ENCODE measurements at places on chromosomes 3 and 15. TPM values are rescaled to one million over a fixed set of nuclear protein-coding genes. Genes with fewer than 3 reads are reported as not detected.
A peak's percentile ranks its signal among the peaks of the same experiment; 100 is the strongest.

Gene KBTBD8
- 1.6 TPM for total RNA-seq

Gene SCN5A
- total RNA-seq, result 6.1 TPM

Gene SNX1
- total RNA-seq, result 74.9 TPM

DNA sequence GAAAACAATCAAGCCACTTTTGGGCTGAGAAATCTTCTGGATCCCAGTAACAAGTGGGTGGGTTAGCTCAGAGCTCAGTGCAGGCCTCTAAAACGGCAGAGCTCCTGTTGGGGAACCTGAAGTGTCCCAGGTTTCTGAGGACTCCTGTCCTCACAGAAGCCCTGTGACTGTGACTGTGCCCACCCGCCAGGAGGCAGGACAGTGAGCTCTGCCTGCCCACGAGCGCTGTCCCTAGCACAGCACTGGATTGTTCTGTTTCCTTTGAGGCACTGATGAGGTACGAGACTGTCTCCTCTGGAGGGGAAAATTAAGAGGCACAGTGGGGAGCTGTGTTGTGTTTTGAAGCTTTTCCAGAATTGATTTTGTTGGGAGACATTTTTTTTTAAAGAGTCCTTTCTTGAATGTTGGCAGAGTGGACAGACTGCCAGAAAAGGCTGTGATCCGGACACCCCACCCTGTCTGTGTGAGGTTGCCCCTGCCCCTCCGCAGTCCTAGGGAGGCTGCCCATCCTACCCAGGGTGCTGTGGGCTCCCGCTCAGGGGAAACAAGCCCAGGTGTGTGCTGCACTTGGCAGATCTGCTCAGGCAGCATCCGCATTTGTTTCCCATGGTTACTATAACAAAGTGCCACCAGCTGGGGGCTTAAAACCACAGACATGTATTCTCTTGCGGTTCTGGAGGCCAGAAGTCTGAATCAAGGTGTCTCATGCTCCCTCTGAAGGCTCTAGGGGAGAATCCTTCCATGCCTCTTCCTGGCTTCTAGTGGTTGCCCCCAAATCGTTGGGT is 66.6 kb upstream of the LARS2 start:
- DNase-seq, result peak; percentile 13

GRCh38 chr3:152444029-152444641 is 175.4 kb downstream of the MBNL1 start:
- peak; percentile 76 for DNase-seq

- DNase-seq, result no peak
Measured at GRCh38 chr15:70065006-70065722, 32.6 kb downstream of the TLE3 start.

DNA sequence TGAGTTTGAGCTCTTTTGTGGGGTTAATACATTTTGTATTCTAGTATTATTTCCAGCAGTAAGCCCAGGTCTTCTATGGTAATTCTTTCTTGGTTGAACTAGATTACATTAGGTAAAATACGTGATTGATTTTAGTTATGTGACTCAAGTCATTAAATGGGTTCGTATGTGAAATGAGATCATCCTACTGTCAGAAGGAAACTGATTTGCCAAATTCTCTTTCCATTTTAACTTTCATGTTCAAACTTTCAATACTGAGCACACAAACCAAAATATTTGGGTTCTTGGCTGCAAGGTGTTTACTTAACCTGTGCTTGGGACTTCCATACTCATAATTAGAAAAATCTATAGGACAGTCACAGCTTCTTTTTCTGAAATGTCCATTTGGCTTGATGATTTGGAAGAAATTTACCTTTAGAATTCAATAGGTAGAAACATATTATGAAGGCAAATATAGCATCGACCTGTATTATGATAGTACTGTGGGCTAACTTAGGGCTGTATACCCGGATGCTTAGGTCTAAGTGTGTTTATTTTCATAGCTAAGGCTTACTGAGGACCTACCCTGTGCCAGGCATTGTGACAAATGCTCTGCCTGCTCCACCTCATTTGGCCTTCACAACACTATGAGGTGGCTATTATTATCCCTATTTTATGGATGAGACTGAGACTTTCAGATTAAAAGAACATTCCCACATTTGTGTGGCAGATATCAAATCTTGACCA is 631.8 kb upstream of the GRM7 start:
- DNase-seq, result no peak

DNA sequence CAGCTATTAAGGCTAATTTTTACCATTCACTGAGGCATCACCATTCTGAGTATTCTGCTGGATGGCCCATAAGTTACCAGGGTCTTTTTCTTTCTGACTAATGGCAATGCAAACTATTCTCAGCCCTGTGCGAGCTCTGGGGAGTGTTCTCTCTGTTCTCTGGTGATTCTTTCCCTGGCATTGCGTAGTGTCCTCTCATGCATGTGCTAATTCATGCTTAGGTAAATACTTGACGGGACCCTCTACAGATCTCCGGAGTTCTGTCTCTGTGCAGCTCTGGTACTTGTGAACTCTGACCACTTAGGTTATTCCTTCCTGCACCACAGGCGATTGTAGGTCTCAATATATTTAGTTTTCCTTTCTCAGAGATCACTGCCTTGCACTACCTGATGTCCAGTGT is 34.8 kb downstream of the UBE2E1 start:
- DNase-seq, result no peak

DNA sequence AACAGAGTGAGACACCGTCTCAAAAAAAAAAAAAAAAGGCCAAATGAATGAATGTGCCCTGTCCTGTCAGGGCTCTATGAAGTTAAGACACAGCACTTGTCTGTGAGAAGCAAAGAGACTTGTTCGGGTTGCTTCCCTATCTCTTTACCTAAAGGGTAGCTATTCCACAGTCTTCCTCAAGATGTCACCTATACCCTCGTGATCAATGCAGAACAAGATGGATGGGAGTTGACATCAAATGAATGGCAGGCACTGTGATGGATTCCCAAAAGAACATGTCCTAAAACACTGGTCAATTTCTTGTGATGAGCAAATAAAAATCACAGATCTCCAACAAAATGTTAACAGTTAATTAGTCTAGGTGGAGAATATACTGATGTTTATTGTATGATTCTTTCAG is 9.5 kb downstream of the TADA3 start:
- no peak for DNase-seq

GRCh38 chr15:69307939-69308338 is 9.2 kb downstream of the PAQR5 start:
- no peak for DNase-seq

Data from tongue (tissue), 3 donors.